ENCODE measurements at places on chromosomes 5 and 9.

DNA sequence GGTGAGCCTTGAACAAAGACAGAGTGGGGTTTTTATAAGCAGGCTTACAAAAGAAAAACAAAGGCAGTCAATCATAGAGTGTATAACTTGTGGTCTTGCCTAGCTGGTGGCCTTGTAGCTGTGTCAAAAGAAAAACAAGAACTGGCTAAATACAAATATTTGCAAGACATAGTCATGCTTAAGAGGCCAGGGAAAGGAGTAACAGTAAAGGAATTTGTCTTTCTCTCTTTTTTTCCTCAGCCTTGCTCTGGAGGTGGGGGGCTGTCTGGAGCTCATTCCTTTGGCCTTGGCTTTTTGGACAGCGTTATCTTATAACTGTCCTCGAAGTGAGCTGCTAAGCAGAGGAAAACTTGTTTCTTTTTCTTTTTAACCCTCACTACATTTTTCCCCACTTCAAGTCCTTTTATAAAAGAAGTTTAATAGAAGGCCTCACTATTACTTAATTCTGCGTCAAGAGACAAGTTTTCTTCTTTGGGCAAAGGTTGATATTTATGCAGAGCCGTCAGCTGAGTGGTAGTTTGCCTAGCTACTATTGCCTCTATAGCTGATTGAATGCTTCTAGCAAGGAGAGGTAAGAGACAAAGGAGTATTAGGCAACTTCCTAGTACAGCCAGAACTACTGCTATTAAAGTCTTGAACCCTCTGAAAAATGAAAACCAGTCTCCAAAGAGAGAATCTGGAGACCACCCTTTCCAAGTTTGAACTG is 14.3 kb downstream of the CEL start:
- no peak for DNase-seq

DNA sequence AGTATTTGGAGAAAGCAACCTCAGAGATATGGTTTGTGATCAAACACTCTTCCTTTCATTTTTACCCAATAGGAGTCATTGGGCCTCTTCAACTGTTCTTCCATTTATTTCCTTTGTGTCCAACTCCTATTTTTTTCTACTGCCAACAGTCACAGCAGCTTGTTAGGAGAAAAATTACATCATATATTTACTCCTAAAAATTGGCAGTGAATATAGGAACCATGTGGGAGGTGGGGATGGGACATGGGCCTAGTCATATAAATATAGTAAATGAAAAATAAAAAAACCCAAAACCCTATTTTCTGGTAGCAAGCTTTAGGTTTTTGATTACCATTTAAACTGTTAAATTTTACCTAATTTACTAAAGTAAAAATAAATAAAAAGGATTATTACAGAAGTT is 134.9 kb upstream of the MPDZ start:
- DNase-seq: no peak

- no peak for DNase-seq
Measured at GRCh38 chr5:119396030-119396664, 40.3 kb downstream of the TNFAIP8 start.

DNA sequence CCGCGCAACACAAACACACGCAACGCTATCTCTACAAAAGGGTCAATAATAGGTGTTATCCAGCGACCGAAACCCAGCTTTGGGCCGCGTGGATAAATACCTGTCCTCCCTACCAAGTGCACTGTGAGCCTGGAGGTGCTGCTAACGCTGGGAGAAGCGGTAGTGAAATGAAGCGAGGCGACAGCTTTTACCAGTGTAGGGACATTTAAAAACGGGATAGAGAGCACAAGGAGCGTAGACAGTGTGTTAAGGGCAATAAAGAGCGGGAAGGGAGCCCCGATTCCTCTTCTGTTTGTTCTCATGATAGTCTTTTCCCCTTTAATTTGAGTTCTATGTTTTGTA is 421 bp upstream of the DEPDC1B start:
- DNase-seq: no peak

GRCh38 chr5:3092211-3092610 is 340.7 kb upstream of the IRX2 start:
- no peak for DNase-seq

- DNase-seq: no peak
Measured at GRCh38 chr5:162268694-162269481, 201.3 kb downstream of the GABRG2 start.

DNA sequence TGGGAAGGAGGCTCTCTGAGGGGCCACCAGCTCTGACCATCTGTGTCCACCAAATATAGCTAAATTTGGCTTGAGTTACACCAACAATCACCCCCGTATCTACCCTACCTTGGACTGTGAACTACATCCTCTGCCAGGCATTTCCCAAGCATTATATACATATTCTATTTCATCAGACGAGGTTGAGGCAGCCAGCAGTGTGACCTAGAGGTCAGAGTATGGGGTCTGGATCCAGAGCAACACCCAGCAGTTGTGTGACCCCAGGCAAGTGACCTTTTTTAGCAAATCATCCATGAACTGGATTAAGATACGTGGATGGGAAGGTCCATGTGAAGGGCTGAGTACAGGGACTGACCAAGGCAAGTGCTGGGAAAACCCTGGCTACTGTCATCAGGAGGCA is 180.6 kb downstream of the HSPA4 start:
- no peak for DNase-seq

Data from activated T-helper 9 cell treated with anti-CD3 and anti-CD28 coated beads, Interleukin-2, amount 50 U/mL, for 16 hours (primary cell).